Amniotic epithelial cell (primary cell): ENCODE measurements at places on chromosomes 2 and 18.

GRCh38 chr2:88181511-88181910 is 11.4 kb downstream of the THNSL2 start:
- DNase-seq = peak; percentile 25

DNA sequence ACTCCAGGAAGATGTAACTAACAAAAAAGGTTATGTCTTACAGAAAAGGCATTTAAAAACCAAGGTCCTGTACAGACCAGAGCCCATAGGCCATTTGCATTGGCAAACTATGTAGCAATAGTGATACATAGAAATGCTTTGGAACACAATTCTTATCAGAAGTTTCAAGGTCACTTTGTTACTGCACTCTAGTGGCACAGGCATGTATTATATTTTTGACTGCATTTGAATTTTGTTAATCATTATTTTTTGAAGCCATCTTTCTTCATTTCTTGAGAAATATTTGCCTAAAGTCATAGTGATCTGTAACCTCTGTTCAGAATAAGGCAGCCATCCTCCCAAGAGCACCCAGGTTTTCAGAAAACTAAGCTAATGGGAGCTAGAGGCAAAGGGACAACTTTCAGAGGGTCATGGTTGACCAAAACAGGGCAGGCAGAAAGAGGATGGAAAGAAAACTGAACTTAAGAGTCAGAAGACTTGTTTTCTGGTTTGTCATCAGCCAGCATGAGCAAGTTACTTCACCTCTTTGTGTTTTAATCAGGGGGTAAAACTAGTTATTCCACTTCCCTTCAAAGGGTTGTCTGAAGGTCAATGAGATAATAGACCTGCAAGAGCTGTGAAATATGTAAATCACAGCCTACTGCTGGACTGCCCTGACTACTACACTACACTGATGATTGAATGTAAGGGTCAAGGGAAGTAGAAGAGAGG is 41.5 kb downstream of the SLC38A11 start:
- DNase-seq = peak; percentile 81

- DNase-seq = peak; percentile 88
These were observed 112.4 kb downstream of the FEZ2 start for GRCh38 chr2:36485521-36485920.

DNA sequence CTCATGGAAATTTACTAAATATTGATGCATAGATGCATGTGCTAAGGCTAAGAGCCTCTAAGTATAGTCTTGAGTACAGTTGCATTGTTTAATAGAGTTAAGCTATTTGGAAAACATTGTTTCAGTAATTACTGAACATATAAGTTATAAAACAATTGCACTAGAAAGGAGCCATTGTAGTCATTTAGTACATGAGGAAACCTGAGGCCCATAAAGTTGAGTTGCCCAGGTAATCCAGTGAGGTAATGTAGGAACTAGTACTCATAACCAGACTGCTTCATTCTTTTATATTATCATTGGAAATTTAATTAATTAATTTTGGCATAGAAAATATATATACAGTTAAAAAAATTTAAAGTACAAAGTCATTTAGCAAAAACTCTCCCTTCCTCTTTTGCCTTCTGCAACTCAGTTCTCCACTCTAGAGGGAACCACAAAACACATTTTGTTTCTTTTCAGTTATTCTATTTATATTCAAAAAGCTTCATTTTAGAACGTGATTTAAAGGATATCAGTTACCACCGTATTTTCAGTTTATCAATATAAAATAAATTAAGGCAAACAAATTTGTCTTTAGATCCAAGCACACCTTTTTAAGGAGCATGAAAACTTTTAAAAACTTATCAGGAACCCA is 27.8 kb upstream of the TBR1 start:
- DNase-seq = no peak

DNA sequence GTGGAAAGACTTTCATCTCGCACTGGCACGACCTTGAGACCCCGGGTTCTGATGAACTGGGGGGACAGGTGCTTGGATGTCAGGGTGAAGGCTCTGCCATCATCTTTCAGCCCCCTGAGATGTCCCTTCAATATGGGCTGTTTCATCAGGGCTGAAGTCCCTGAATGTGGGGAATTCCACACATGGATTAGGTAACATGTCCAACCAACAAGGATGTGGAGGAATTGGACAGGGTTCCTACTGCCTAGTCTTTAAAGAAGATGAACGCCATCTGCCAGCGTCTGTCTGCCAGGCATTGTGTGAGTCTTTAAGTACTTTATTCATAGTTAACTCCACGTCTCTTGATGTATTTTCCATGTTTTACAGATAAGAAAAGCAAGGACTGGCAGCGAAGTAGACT is 5.9 kb upstream of the GRHL1 start:
- DNase-seq = no peak

GRCh38 chr2:232203936-232204335 is 174.6 kb upstream of the ALPP start:
- no peak for DNase-seq

DNA sequence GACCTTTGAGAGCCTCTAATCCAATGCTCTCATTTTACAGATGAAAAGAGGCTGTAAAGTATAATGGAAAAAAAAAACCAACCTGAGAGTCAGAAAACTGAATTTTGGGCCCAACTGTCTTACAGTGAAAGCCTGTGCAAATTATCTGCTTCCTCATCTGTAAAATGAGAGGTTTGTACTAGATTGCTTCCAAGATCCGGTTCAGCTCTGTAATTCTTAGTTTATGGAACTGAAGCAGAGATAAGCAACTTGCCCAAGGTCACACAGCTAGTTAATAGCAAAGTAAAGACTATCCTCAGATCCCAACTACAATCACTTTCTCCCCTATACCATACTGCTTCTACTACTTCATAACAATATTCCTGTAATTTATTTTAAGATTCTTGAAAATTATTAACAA is 6.3 kb downstream of the TLK1 start:
- DNase-seq = peak; percentile 41

- DNase-seq = no peak
These were observed 38.3 kb upstream of the SLC14A2 start for GRCh38 chr18:45576931-45577330.

DNA sequence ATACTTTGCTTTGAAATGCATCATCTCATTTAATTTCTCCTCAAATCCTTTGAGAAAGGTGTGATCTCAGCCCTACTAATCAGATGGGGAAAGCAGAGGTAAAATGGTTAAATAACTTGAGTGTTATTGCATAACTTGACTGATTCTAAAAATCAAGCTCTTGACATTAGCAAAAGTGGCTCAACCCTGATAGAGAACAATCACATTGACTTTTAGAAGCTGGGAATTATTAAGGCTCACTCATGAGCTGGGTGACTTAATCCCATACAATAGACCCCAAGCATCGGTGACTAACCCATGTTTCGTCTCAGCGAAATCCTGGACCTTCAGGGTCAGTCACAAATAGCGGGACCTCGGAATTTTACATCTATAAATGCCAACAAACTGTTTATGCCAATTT is 378.9 kb downstream of the NBAS start:
- DNase-seq = peak; percentile 29

DNA sequence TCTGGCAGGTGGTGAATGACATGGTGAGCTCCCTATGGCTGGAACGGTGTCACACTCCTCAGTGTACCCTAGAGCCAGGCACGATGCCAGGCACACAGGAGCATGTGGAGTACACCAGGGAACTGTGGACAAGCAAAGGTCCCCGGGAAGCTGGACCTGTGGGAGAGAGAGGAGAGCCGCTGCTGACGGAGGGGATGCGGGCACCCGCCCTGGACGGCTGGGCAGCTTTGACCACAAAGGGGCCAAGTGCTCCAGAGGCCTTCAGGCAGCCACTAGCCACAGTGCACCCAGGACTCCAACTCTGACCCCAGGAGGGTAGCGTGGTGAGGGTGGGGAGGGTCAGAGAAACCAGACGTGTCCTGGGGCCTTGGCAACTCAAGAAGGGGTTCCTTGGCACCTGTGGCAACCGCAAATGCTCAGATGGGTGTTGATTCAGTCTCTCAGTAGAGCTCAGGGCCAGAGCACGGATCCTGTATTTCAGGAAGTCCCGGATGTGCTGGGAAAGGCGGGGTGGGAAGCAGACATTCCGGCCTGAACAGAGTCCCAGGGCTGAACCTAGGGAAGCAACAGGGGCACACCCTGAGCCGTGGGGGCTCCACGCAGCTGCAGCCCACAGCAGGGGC is 2.3 kb upstream of the MAB21L4 start:
- DNase-seq = no peak

GRCh38 chr2:219218732-219219701 is at the start of gene ABCB6:
Gene ABCB6 (minus strand): TSS chr2:219218958. CDS start chr2:219218673, 285 bp downstream.
- DNase-seq = peak; percentile 91
